ENCODE measurements at places on chromosomes 13 and 19.

DNA sequence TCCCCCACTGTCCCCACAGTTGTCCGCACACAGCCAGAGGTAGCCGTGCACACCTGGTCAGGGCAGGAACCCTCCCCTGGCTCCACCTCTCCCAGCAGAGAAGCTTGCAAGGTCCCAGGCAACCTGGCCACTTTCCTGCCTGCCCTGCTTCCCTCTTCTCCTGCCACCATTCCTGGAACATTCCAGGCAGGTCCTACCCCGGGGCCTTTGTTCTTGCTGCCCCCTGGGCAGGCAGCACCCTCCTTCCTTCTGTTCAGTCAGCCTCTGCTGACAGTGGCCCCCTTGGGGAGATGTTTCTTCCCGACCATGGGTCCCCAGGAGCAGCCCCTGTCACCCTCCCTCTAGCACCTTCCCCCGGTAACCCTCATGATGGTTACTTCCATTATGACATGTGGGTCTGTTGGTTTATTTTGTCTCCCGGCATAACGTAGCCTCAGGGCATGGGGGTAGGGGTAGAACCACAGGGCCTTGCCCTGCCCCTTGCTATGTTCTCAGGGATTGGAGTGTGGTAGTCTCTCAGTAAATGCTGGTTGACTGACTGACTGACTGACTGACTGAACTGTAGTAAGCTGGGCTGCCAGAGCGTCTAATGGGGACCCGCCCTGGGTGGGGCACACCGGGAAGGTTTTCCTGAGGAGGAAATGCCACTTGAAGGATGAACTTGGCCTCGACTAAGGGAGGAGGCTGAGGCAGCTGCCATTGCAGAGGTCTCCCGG is 10.8 kb downstream of the PAK4 start:
- DNase-seq, result no peak

DNA sequence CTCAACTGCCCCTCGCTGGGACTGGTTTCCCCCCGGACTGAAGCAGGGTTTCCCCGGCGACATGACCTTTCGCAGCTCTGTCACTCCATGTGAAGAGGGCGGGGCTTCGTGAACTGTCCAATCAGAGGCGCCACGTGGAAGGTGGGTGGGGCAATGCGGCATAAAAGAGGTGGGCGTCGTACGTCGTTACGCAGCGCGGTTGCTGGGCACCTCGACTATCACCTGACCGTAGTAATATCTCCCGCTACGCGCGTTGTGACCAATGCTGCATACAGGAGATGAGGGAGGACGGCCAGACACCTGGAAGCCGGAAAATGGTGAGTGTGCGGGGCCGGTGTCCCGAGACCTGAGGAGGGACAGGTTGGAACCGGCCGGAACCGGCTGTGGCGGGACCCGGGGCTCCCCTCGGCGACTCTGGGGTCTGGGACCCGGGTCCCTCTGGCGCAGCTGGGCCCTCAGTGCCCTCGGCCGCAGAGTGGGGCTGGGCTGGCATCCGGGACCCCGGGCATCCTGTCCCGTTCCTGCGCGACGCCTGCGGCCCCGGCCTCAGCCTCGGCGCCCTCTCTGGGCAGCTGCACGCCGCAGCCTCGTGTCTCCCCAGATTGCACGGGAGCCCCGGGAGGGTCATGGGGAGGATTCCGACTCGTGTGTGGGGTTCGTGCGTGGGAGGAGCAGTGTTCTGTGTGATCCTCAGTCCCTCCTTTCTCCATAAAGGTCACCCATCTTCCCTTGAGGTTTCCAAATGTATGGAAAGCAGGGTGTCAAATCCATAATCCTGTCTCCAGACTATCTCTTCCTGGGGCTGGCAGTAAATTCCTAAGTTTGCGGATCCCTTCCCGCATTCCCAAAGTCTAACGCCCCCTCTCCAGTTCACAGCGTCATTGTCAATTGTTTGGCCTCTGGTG is 32.2 kb downstream of the ZNF136 start:
- DNase-seq, result peak; percentile 11

DNA sequence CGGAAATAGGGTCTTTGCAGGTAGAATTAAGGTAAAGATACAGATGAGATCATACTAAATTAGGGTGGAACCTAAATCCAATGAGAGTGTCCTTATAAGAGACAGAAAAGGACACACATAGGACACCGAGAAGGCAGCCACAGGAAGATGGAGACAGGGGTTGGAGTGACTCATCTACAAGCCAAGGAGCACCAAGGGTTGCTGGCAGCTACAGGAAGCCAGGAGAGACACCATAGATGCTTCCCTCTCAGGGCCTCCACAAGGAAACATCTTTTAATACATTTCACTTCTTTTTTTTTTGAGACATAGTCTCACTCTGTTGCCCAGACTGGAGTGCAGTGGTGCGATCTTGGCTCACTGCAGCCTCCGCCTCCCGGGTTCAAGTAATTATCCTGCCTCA is 10.1 kb downstream of the TMEM143 start:
- no peak for DNase-seq

GRCh38 chr19:52724701-52725514 is 9.9 kb downstream of the ZNF611 start:
- DNase-seq, result no peak

DNA sequence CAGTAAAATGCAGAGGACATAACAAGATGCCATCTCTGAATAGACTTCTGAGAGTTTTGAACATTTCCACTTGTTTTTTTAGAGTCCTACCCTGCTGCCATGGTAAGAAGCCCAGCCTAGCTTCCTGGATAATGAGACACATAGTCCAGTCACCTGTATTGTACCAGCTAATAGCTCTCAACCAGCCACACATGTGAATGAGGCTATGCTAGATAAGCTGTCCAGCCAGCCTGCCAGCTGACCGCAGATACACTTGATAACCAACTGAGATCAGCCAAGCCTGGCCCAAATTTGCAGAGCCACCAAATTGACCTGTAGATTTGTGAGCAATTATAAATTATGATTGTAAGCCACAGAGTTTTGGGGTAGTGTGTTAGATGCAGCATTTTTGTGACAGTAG is 10.7 kb downstream of the RFXAP start:
- no peak for DNase-seq

GRCh38 chr13:102799426-102800144 is 666 bp downstream of the BIVM start:
- DNase-seq, result peak; percentile 34

DNA sequence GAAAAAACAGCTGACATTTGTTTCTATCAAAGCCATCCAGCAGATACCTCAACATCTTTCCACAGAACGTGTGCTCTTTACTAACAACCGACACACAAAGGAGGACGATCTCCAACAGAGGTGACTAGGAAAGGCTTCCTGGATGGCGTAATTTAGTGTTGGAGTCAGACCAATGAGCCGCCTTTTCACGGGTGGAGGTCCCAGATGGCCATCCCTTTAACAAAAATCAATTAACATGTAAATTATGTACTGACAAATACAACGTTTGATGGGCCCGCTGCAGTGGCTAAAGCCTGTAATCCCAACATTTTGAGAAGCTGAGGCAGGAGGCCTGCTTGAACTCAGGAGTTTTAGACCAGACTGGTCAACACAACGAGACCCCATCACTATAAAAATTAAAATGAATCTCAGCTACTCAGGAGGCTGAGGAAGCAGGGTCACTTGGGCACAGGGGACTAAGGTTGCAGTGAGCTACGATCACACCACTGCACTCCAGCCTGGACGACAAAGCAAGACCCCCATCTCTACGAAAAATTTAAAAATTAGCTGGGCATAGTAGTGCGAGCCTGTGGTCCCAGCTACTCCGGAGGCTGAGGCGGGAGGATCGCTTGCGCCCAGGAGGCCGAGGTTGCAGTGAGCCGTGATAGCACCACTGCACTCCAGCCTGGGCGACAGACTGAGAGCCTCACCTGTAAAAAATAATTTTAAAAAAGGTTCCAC is 1.2 kb upstream of the DPY19L3 start:
- no peak for DNase-seq

GRCh38 chr13:98033277-98034247 is 80.1 kb downstream of the IPO5 start:
- no peak for DNase-seq

DNA sequence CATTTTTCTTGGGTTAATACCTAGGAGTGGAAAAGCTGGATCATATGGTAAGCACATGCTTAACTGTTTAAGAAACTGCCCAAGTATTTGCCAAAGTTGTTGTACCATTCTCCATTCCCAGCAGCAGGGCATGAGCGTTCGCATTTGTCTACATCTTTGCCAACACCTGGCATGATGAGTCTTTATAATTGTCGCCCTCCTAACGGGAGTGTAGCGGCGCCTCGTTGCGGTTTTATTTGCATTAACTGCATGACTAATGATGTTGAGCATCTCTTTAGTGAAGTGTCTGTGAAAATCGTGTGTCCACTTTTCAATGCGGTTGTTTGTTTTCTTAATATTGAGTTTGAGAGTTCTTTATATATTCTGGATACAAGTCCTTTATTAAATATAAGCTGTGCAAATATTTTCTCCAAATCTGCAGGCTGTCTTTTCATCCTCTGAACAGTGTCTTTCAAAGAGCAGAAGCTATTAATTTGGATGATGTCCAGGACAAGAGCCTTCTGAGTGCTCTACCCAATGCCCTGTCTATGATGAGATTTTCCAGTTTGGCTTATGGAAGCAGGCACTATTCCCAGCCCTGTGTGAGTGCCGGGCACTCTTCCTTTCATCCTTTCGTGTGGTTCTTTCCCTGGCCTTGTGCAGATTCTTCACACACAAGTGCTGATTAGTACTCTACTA is 202.0 kb downstream of the FOXO1 start:
- DNase-seq, result no peak

- peak; percentile 84 for DNase-seq
Measured at GRCh38 chr13:50126993-50127725, 111.9 kb downstream of the KCNRG start.

DNA sequence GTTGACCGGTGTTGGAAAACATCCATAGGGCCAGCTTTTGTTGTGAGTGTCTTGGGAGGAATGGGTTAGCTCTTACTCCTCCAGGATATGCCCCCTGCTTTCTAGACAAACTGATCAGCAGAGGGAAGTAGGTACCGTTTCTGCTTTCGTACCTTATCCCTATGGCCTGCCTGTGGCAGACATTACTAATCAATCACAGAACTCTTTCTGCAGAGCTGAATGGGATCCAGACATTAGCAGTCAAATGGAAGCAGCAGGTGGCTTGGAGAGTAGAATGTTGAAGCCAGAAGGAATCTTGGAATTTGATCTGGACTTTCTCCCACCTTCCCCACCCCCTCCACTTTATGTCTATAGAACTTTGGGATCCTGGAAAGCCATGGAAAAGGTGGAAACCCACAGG is 17.1 kb downstream of the NWD1 start:
- no peak for DNase-seq

DNA sequence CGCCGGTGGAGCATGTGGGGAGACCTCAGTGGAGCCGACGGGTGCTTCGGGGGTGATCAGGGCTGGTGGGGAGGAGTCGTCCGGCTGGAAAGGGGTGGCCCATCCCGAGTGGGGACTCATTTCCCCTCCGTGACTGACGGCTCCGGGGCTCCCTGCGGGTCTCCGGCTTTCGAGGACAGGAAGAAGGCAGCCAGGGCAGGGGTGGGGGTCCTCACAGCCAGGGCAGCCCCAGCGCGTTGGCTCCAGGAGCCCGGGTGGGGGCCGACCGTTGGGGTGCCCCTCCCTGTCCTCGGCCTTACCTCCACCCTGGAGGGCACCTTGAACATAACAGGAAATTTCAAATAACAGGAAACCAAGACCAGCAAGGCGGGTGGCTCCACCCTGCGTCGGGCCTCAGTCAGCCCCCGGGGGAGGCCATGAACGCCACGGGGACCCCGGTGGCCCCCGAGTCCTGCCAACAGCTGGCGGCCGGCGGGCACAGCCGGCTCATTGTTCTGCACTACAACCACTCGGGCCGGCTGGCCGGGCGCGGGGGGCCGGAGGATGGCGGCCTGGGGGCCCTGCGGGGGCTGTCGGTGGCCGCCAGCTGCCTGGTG is at the start of gene S1PR4:
Gene S1PR4, plus strand, starts transcription at position 393 of the 596 bp plus-strand sequence. Its CDS starts 24 bp downstream, at position 417.
- peak; percentile 32 for DNase-seq

DNA sequence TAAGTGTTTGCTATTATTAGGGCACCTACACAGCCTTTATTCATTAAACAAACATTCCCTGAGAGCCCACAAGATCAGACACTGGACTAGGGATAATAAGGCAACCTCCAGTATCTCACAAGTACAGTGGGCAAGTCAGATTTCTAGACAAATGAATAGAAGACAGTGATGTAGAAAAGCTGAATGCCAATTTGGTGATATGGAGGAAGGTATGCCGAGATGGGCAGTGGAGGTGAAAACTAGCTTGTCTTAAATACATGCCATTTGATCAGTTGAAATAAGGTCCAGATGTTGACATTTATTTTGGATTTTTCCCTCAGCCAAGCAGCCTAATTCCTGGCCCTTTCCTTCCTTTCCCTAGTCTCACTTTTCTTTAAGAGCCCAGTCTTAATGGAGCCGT is 130.3 kb downstream of the RXFP2 start:
- DNase-seq, result no peak

DNA sequence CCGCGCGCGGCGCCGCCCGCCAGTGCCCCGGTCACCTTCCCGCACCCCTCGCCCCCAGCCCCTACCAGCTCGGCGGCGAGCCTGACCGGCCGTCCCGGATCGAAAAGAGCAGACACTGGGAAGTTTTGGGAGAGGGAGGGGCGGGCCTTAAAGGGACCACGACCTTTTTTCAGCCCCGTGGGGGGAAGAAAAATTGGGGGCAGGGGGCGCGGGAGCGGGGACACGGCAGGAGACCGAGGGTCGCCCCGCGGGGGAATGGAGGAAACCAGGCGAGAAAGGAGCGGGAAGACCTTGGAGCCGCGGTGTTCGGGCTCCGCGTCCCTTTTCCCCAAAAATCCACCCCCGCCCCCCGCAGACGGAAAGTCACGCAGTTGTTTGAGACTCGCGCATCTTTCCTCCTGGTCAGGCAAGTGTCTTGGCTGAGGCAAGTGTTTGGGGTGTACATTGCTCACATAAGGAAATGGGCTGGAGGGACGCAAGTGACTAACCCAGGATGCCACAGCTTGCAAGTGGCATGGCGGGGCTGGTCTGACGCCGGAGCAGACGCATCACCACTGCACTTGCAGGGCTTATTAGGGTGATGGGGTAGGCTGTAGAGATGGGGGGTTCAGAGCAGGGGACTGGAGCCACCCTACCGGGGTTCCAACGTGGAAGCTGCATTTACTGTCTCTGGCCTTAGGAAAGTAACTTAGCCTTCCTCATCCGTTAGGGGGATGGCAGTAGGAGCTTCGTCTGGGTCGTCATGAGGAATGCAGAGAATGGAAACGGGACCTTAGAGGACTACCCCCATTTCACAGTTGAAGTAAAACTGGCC is 2.7 kb upstream of the HNRNPL start:
- peak; percentile 73 for DNase-seq

- DNase-seq, result no peak
Measured at GRCh38 chr13:104024416-104025170, 958.4 kb upstream of the SLC10A2 start.

DNA sequence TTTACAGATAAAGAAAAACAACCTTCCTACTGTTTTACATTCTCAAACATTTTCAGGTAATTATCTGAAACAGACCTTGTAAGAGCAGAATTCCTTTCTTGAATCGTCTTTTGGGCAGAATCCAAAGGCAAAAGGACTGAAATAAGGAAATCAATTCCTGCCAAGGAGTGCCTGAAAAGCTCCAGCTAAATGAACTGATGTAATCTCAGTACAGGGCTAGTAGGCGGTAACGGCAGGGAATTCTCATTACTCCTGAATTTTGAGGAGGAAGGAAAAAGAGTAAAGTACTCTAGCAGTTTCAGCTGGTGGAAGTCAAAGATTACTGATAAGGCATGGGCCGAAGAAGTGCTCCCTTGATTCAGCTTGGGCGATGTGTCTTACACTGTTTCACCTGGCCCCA is 168.4 kb downstream of the PCDH9 start:
- no peak for DNase-seq

Data from suppressor macrophage (primary cell).